Right atrium auricular region (tissue), 2 donors: ENCODE measurements at places on chromosomes 2 and 18. TPM values are rescaled to one million over a fixed set of nuclear protein-coding genes. Genes with fewer than 3 reads are reported as not detected.

GRCh38 chr2:182014284-182014683, 28.6 kb downstream of the PPP1R1C start:
- no peak for DNase-seq

- DNase-seq: no peak
These were observed 5.7 kb downstream of the TCF23 start for GRCh38 chr2:27154488-27154887.

Gene CD207
- not detected for total RNA-seq

DNA sequence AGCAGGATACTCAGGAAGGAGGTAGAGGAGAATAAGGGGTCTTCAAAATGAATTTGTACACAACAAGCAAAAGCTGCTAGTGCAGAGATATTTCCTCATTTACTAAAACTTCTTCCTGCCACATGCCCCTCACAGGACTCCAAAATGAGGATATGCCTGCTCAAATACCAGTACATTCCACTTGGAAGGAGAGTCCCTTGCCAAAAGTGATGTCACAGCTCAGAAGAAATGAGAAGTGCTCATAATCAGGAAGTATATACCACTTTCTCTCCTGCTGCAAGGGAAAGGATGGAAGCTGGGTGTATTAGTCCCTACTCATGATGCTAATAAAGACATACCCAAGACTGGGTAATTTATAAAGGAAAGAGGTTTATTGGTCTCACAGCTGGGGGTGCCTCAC, 87.7 kb upstream of the FSHR start:
- DNase-seq: no peak

GRCh38 chr2:163417596-163418337, 318.0 kb downstream of the FIGN start:
- no peak for DNase-seq

GRCh38 chr2:70557171-70557838, 3.7 kb upstream of the TGFA start:
- DNase-seq: no peak

Gene ABHD1
- total RNA-seq: 0.90 TPM

GRCh38 chr2:70757966-70758365, 10.0 kb downstream of the ADD2 start:
- no peak for DNase-seq

DNA sequence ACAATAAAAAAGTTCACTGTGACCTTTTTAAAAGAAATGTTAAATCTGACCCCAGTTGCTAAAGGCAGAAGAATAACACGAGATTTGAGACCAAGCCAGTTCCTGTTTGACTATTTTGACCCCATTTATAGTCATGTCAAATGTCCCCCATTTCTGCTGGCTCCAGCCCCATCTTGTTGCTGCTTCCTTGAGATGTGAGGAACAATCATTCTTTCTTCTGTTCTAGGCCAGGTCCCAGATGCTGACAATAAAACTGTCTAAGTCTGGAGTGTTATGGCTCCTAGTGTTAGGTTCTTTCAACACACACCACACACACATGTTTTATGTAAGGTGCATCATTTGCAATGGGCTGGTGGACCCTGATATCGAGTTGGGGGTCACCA, 92.0 kb upstream of the CYP1B1 start:
- no peak for DNase-seq

Gene PFN4
- total RNA-seq: not detected
